ENCODE measurements at places on chromosomes 12 and 14.

DNA sequence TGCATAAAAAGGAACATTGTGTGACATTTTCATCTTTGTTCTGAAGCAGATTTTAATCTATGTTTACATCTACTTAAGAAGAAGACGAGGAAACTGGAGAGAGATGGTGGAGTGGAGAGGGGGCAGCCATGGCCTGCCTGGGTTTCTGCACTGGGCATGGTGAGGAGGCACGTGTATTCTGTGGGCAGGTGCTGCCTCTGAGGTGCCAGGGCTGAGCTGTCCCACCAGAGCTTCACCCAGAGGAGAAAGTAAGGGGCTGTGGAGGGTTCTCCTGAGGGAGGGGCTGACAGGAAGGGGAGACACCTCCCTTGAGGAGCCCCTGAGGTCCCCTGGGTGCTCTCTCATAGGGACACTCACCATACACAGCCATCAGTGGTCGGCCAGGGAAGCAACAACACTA, 372.4 kb upstream of the OR4E1 start:
- no peak for DNase-seq

DNA sequence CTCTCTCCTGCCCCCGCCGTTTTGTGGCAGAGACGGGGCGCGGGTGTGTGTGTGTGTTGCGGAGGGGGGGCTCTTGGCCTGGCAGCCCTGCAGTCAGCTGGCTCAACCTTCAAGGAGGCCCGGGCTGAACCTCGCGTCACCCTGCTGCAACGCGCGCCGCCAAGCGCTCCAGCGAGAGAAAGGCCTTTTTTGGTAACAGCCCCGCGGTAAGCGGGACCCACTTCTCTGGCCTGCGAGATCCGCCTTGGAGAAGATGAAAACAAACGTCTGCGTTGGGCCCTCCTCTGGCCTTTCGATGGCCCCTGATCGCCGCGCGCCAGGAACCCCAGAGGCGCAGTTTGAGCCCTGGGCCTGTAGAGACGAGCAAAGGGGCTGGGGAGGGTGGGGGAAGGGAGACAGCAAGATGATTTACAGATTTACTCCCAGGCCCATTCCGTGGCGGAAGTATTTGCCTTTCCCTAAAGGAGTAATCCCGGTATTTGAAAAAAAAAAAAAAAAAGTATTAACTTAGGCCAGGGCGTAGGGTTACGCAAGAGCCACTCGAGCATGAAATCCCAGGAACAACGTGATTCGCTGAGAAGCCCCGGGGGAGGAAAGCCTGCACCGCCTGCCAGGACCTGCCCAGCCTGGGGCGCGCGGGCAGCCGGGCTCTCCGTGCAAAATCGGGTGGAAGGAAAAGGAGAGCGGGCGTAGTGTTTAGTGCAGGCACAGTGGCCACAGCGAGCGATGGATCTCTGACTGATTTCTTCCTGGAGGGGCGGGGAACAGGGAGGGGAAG, 4.5 kb upstream of the IRF2BPL start:
- peak; percentile 76 for DNase-seq

GRCh38 chr14:53044486-53044885, 93.6 kb upstream of the FERMT2 start:
- DNase-seq: no peak

- DNase-seq: peak; percentile 28
These were observed 185.6 kb upstream of the ARID2 start for GRCh38 chr12:45543887-45544286.

DNA sequence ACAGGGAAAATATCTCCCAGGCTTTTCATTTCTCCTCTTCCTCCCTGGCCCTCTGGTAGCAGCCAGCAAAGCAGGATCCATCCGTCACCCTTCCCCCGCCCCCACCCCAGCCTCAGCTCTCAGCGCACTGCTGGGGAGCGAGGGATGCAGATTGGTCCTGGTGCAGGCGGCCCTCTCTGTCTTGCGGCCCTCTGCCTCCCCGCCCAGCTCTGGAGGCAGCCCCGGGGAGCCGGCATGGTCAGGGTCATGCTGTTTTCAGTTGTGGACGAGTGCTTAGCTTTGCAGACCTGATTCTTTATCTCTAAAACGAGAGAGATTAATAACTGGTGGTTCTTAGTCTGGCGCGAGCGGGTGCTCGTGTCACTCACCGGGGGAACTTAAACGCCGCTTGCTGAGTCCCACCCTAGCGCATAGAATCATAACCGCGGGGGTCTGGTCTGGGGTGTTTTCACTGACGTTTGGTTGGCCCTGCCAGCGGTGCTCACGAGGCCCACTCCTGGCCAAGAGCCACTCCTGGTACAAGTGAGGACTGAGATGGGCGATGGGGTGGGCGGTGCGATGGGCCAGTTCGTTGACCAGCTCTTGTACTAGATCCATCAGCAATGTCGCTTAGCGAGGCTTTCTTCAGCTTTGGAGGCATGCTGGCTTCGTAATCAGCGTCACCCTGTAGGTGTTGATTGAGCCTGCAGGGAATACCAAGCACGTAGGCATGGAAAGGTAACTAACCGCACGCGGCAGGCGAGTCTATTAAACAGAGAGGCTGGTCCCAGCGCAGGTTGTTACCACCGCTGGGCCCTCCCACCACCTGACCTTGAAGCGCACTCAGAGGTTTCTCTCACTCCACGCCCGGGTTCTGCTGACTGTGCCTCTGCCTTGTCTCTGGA, 95.2 kb downstream of the TSPAN9 start:
- DNase-seq: no peak

GRCh38 chr14:55418411-55418810, 6.8 kb upstream of the ATG14 start:
- DNase-seq: no peak

GRCh38 chr12:58479401-58479800, 440.9 kb downstream of the LRIG3 start:
- no peak for DNase-seq

- no peak for DNase-seq
These were observed 58.8 kb upstream of the FBRSL1 start for GRCh38 chr12:132430838-132431774.

DNA sequence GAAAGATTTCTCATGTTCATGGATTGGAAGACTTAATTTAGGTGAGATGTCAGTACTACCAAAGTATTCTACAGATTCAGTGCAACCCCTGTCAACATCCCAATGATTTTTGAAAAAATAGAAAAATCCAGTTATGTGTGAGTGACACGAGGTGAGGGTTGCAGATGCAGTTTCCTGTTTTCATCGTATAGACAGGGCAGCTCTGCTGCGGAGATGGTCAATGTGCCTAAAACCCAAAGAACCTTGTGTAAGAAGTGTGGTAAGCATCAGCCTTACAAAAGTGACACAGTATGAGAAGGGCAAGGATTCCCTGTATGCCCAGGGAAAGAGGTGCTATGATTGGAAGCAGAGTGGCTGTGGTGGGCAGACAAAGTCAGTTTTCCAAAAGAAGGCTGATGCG, 94.4 kb downstream of the SCAF11 start:
- no peak for DNase-seq

DNA sequence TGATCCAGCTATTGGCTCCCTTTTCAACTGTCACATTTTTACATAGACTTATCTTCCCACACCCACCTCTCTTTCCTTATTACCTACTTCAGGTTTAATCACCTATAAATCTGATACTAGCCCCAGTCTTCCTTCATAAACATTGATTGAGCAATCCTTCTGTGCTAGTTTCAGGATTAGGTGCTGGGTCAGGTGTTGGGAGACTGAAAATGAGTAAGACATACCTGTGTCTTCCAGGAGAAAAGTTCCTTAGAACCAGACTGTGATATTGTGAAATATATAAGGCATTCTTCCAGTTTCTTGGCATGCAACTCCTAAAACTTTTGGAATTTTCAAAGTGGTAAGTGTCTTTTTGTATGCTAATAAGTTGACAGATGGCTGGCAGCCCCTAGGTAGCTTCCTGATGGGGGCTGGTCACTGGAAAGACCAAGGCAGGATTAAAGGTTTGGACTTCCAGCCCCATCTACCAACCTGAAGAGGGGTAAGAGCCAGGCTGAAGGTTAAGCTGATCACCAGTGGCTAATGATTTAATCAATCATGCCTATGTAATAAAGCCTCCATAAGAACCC, 4.6 kb downstream of the ANO6 start:
- DNase-seq: no peak

- DNase-seq: no peak
These were observed 166.7 kb upstream of the HIF1A start for GRCh38 chr14:61528591-61529021.

DNA sequence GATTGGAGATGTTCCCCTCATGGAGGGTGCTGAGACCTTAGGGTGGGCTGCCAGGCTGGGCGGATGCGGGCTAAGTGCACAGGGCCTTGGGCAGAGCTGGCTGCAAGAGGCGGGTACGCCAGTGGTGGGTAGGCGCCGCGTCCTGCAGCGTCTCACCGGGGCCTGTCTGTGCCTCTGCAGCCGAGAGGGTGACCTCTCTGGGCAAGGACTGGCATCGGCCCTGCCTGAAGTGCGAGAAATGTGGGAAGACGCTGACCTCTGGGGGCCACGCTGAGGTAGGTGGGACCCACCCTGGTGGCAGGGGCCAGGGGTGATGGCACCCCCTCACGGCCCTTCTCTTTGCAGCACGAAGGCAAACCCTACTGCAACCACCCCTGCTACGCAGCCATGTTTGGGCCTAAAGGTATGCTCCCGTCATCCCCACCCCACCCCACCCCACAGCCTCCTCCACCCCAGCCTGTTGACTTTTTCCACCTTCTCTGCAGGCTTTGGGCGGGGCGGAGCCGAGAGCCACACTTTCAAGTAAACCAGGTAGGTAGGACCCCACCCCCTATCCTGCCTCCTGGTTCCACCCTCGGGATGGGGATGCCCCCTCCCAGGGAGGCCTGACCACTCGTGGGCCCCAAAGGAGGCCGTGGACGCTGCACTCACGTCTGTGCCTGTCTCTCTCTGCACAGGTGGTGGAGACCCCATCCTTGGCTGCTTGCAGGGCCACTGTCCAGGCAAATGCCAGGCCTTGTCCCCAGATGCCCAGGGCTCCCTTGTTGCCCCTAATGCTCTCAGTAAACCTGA, 1.5 kb downstream of the CRIP1 start:
- no peak for DNase-seq

DNA sequence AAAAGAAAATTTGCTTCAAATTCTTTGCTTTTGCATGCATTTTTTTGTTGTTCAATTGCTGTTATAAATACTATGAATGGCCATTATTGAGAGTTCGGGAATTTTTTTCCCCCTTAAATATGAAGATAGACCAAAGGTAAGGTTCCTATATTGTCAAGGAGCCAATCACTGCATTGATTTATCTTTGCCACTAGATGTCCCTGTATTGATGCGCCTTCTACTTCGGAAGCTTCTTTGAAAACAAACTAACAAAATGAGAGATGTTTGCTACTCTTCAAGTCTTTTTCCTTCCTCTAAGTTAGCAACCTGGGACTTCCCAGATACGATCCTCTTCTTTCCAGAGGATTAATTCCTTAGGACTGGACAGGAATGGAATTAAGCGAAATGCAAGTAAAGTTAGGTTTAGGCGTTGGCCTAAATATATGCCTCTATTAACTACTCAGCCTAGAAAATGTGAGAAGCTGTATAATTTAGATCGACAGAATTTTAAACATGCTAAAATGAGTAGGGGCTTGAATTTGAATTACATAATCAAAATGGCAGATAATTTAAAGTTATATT, 318.1 kb downstream of the AEBP2 start:
- DNase-seq: no peak

- DNase-seq: no peak
These were observed 370.2 kb upstream of the E2F7 start for GRCh38 chr12:77435446-77436091.

GRCh38 chr14:92930737-92931602, 8.0 kb downstream of the CHGA start:
- DNase-seq: no peak

DNA sequence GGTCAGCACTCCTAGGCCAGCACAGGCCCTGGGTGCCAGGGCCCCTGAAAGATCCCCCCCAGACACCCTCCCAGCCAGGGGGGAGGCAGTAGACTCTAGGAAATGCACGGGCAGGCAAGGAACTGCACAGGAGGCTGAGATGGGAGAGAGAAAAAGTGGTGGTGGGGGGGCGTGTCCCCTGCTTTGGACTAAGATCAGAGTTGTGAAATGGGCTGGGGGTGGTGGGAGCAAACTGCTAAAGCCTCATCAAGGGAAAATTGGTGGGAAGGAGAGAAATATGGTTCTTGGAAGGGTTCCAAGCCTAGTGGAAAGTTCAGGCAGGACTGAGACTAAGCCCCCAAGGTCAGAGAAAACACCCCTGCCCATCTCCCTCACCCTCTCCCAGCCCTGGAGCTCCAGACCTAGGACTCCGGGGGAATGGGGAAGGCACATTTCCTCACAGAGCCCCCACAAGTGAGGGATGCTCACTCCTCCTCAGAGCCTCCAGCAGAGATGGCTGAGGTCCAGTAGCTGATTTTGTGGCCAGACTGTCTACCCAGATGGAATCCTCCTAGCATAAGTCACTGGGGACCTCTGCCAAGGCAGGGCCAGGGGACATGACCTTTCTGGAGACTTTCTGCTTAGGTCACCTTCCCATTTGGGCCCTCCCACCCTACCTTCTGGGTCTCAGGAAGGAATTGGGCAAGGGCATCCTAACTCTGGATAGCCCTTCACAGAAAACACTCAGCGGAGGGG, 29.8 kb downstream of the FIGNL2 start:
- no peak for DNase-seq

DNA sequence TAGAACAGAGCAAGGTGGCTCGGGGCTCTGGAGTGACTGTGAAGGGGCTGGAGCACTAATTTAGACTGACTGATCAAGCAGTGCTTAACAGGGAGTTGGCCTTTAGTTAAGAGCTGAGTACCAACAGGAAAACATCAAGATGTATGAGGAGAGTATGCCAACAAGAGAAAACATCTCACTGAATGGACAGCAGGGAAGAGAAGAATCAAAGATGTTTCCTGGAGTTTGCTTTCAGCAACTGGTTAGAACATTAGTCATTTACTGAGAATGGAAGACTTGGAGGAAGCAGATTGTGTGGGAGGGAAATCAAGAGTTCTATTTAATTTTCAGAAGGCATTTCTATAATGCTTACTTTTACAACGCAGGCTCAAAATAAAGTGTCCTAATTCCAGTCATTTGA, 259.3 kb downstream of the ADAMTS20 start:
- no peak for DNase-seq

DNA sequence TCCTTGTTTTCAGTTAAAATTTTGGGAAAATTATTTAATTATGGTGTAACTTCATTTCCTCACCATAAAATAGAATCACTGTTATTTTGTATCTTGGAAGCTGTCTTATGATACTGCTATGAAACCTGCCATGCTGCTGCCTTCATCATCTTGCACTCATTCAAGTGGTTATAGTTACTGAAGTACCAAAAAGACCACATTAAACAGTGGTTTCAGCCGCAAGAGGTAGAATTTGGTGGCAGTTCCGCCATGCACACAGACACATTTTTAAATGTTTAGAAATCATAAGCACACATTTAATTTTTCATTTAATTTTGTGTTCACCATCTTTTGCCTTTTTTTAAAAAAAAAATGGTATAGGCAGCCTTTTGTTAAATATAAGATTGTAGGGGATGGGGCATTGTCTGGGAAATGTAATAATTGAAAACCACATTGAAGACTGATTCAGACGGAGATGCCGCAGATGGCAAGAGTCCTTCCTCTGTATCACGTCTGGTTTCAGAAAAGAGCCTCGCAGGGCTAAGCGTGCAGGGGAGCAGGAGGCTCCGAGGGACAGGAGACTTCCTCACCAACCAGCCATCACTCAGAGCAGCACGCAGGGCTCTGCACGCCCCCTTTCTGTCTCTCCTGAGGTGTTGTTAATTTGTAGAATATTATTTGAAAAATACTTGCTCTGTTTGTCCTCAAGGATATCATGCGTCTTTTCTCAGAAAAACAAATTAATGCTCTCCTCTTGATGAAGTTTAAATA, 115.2 kb upstream of the PELI2 start:
- DNase-seq: no peak

All from activated T-cell treated with anti-CD3 and anti-CD28 coated beads, Interleukin-2, amount 50 U/mL, for 4 hours (primary cell).